ENCODE measurements at places on chromosomes 5 and 9. TPM values are rescaled to one million over a fixed set of nuclear protein-coding genes. Genes with fewer than 3 reads are reported as not detected.

FOXD4L3 gene
- total RNA-seq: not detected

FBN2 gene
- total RNA-seq: 18.2 TPM

CBY3 gene
- total RNA-seq: not detected

ALDH1A1 gene
- total RNA-seq: 5,926 TPM

F2RL1 gene
- total RNA-seq: 254 TPM

ZER1 gene
- total RNA-seq: 14.9 TPM

MCC gene
- 0.26 TPM for total RNA-seq

FYB1 gene
- 17.1 TPM for total RNA-seq
